Right lung (tissue), 10 donors: ENCODE measurements at places on chromosomes 7 and 10.

GRCh38 chr10:128035557-128035973 lies 90.7 kb downstream of the MKI67 start:
- DNase-seq, result no peak

GRCh38 chr7:3057066-3057420 lies 13.4 kb upstream of the CARD11 start:
- no peak for DNase-seq

DNA sequence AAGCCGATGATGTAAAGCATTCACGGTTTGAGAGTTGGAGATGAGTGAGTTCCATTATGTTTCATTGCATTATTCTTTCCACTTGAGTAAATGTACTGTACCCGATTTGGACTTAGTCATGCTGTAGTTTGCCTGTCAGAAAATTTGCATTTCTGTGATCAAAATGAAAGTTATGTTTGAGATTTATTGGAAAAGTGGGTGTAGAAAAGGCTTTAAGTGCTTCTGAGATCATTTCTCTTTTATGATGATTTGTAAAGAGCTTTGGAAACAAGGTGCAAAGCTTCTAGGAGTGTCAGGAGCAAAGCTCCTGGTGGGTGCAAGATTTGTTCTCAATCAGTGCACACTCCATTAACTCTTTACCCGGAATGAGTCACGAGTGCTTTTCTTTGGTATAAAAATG lies 204.1 kb upstream of the POM121L12 start:
- DNase-seq, result no peak

- no peak for DNase-seq
These were observed 296.4 kb upstream of the MKLN1 start for GRCh38 chr7:131031099-131031868.

- peak; percentile 66 for DNase-seq
These were observed 48.4 kb downstream of the UNC5B start for GRCh38 chr10:71260622-71261325.

DNA sequence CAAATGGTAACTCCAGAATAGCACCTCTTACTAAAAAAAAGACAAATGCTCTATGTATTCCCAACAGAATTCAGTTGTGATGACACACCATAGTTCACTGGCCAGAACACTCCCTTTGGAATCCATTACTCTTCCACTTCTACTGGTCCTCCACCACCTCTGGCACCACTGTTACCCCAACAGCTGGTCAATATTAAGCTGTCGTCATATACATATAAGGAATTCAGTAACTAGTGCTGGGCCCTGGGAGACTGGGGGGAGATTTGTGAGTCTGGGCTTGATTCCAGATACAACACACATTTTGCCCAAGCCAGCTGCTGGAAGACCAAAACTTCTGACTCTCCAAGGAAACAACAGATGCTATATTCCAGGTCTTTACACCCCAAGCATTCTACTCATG lies 26.0 kb upstream of the ITGA8 start:
- DNase-seq, result peak; percentile 90

- no peak for DNase-seq
These were observed 352.4 kb upstream of the POM121L12 start for GRCh38 chr7:52682993-52683392.

DNA sequence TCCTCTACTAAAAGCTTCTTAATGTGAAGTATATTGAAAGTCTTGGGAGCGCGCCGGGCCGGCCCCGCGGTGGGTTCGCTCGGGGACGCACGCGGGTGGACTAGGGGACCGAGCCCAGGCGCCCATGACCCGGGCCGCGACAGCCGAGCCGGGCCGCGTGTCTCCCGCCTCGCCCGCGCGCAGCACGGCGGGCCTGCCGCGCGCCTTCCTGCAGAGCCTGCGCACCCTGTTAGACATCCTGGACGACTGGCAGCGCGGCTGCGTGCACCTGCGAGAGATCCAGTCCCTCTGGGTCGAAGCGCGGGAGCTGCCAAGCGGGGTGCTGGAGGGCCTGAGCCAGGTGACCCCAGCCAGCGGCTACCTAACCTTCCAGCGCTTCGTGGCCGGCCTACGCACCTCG lies 25.4 kb upstream of the ZNF735 start:
- DNase-seq, result no peak

DNA sequence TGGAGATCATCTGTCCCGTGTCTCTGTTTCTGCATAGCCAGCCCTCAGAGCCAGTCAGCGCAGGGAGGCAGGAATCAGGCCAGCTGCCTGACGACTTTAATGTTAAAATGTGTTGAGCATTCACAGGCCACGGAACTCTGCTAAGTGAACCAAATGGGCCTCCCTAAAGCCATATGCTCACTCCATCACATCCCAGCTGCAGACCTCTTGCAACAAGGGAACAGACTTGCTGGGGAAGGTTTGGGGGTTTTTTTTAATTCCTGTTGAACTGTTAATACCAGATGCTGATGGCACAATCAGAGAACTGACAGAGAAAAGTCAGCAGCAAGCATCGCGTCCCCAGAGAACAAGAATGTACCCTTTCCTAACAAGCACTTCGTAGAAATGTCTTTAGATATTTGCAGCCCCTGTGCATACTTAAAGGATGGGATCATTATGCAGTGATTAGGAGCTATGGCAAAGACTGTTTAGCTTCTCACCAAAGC lies 900.4 kb upstream of the AUTS2 start:
- no peak for DNase-seq

- DNase-seq, result no peak
These were observed 5.4 kb upstream of the TNS3 start for GRCh38 chr7:47587351-47587750.

GRCh38 chr7:39133088-39133487 lies 155.4 kb downstream of the POU6F2 start:
- DNase-seq, result no peak

DNA sequence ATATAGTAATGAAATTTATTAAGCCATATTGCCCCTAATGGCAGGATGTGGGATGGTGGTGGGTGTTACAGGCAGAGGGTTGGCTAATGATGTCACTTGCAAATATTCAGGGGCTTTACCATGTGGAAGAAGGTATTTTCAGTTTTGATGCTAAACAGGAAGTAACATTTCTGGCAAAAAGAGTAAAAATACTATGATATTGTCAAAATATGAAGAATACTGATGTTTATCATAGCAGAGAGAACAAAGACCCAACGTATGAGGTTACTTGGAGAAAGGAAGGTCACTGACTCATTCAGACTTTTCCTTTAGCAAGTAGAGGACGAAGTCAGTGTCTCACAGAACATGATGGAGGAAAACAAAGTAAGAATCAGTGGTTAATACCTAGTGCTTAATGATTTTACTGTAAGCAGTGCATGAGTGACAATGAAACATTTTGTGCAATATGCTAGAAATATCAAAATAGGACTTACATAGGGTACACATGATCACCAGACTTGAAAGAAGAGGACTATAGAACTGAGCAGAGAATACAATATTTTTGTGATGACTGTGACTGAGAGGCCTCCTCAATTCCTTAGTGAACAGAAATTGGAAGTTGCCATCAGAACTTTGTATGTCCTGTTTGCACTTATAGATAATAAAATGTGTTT lies 89.7 kb upstream of the STEAP4 start:
- DNase-seq, result no peak

- no peak for DNase-seq
These were observed 534.4 kb downstream of the KCNMA1 start for GRCh38 chr10:77103213-77103612.

GRCh38 chr7:134741907-134742635 lies 37.4 kb upstream of the CALD1 start:
- DNase-seq, result no peak

DNA sequence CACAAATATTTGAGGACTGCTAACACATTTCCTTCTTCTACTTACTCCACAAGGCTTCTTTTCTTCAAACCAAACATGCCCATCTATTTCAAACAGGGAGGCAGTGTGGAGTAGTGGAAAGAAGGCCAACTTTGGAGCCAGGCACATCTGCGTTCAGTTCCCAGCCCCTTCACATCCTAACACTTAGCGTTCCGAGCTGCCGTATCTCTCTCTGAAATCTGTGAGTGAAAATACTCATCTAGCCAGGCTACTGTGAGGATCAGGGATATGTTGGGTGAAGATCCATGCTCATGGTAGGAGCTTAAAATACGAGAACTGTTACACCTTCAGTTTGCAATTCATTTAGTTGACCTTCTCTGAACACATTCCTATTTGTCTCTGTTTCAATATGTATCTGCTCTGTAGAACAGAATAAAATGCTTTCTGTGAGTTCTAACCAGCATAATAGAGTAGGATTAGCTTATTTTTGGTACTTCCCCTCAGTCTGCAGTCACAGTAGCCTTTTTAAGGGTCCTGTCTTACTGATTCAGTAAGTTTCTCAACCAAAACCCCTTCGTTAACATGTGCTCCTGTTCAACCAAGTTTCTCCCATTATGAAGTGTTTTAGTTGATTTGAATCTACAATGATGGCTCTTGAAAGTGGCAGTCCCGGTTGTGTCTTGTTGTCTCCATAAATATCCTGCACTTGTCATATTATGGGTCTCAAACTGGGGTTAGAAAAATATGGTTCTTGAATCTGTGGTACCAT lies 3.3 kb upstream of the MEST start:
- DNase-seq, result no peak

- no peak for DNase-seq
These were observed 142.1 kb downstream of the GRID1 start for GRCh38 chr10:86224354-86225102.

DNA sequence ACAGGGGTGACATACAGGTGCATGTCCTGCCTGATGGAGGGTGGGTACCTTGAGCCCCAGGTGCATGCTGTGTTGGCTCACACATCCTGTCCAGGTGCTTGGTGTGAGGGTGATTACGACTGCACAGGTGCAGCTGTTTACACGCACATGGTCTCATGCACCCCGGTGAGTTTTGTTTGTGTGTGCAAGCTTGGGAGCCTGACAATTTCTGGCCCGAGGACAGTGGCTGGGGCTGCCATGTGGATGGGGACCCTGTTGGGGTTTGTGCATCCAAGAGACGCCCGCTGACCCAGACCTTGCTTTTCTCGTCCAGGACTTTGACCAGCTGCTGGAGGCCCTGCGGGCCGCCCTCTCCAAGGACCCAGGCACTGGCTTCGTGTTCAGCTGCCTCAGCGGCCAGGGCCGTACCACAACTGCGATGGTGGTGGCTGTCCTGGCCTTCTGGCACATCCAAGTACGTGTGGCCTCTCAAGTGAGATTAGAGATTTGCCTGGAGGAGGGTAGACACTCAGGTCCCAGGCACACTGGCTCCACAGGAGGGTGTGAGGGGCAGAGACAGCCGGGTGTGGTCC lies 61.7 kb downstream of the PRF1 start:
- DNase-seq, result no peak

DNA sequence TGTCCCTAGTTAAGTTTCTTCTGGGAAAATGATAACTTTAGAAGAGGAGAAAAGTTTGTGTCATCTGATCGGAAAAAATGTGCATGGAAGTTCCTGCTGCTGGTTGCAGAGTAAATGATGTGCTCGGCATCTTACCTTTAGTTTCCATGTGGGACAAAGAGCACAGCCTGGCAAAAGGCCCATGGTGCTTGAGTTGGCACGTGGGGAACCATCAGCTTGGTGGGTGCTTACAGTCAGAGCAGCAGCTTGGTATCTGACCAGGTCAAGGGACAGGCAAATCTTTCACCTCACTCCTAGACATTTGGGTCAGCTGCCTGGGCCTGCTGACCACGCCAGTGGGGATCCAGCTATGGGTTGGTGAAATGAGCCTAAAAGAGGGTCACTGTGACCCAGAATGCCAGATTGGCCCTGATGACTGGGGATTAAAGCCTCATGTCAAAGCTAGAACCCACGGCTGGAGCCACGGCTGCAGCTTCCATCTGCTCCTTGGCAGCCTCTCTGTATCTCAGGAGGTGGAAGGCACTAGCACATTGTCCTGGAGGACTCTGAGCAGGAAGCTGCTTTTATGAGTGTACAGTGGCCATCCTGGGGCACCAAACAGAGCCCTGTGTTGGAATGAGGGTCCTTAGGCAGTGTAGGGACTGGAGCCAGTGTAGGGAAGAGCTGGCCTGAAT lies 24.7 kb downstream of the VWC2 start:
- DNase-seq, result no peak

DNA sequence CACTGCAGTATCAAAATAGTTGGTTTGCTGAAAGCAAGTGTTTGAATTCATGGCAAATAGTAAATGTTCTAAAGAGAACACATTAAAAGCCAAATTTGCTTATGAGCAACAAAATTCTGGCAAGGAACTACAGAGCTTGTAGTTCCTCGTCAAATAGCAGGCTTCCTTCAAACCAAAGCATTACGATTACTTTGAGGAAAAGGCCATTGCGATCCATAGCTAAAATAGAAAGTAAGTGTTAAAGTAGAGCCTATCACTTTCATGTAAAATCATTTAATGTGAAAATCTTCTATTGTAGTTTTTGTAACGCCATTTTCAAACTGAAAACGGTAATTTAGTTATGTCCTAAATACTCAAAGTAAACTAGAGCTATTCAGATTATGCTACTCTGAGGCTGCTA lies 20.1 kb downstream of the CACNA2D1 start:
- DNase-seq, result no peak

GRCh38 chr10:106711313-106711906 lies 453.1 kb downstream of the SORCS1 start:
- DNase-seq, result no peak

DNA sequence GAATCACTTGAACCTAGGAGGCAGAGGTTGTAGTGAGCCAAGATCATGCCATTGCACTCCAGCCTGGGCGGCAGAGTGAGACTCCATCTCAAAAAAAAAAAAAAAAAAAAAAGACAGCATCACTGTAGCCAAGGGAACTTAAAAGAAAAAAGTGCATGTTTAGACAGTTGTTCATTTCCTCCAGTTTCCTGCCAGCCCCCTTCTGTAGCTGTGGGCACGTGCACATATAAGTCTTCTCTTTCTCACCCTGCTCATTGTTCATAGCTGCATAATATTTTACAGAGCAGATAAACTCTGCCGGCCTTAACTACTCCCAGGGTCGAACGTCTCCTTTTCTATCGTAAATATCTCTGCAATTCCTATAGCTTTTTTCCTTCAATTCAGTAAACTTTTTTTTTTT lies 132.6 kb downstream of the LHPP start:
- DNase-seq, result no peak

DNA sequence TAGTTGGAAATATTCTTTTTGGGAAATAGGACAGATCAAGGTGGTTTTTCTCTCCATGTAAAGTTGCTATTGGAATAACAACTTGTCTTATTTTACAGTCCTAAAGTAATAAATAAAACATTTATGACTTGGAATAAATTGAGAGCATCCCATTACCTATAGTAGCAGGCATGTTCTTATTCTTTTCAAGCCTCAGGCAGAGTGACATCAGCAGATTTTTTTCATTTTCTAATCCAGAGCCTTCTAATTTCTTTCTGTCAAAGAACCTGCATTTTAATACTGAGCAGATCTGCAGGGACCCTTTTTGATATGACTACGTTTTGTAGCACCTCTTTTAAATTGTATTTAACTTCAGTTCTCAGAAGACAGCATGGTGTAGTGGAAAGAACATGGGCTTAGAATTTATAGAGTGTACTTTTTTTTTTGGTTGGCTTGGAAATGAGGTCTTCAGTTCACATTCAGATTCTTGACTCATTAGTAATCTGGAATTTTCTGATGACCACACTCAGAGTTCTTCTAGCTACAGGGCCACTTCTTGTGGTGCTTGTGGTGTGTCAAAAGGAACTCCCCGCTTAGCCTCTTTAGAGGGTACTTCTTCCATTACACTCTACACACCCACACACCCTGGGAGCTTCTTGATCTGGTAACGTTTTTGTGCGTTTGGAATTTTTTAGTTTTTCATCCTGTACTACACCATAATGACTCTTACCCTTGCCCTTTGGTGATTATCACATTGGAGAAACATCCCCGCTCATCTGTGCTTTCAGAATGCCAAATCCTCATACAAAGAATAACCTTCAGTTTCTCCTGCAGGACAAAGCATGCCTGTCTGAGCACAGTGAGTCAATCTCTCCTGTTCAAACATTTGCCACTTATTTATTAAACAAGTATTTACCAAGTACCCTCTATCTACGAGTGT lies 34.6 kb downstream of the AGK start:
- no peak for DNase-seq

- no peak for DNase-seq
These were observed 78.7 kb downstream of the ZFAND4 start for GRCh38 chr10:45593938-45594275.
